ENCODE measurements at places on chromosomes 1 and 21.

GRCh38 chr1:56045062-56045461, 534.3 kb downstream of the PLPP3 start:
- DNase-seq = no peak

- no peak for DNase-seq
Observed at GRCh38 chr1:210691039-210691610, 362.4 kb downstream of the HHAT start.

DNA sequence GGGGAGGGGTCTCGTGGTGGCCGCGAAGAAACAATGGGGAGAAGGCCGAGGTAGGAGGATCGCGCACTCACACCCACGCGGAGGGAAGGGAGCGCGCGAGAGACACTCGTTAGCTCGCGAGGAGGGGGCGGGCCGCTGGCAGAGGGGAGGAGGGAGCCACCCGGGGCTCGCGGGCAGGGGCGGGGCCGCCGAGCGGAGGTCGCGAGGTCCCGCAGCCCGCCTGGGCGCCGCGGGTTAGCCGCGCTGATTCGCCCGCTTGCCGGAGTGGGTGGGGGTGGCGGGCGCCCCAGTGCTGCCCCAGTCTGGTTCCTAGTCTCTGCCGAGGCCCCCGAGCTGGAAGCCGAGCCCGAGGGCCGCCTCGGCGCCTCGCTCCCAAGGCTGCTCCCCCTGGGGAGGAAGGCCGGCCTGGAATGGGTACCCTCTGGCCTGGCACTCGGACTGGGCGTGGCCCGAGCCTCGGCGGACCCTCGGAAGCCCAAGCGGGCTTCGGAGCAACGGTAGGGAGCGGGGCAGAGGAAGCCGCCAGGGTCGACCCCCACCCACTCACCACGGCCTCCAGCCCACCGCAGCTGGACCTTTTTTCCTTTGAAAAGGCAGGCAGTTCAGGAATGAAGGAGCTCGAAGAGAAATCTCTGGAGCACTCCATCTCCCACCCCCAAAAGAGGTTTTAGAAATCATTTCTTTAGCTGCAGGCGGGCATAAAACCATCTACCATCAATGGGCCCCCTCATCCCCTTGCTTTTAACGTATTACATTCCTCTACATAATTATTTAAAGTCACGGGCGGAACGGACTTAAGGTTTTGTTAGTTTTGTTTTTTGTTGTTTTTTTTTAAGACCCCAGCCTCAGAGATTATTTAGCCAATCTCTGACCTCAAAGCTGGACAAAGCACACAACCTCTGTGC, 722 bp upstream of the TUT4 start:
- DNase-seq = peak; percentile 89

- DNase-seq = no peak
Observed at GRCh38 chr1:181122222-181122621, 33.7 kb downstream of the IER5 start.

DNA sequence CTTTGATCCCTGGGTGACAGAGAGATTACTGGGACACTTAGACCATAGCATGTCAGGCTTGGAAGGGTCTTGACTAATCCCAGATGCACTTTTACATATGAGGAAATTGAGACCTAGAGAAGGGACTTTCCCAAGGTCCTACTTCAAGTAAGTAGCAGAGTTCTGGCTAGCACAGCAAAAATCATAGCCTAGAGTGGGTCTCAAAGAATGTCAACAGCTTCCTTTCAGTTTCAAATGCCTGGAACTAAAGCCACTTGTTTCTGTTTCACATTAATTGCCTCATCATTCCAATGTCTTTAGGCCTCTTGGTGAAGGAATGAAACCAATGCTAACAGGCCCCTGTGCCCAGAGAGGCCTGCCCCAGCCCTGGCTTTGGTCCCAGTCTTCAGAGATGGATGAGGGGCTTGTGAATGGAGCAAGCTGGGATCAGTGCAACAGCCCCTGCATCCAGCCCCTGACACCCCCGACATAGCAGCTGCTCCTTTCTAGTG, 26.6 kb downstream of the ATF3 start:
- peak; percentile 39 for DNase-seq

- DNase-seq = peak; percentile 18
Observed at GRCh38 chr1:160993544-160994193, 27.3 kb downstream of the F11R start.

DNA sequence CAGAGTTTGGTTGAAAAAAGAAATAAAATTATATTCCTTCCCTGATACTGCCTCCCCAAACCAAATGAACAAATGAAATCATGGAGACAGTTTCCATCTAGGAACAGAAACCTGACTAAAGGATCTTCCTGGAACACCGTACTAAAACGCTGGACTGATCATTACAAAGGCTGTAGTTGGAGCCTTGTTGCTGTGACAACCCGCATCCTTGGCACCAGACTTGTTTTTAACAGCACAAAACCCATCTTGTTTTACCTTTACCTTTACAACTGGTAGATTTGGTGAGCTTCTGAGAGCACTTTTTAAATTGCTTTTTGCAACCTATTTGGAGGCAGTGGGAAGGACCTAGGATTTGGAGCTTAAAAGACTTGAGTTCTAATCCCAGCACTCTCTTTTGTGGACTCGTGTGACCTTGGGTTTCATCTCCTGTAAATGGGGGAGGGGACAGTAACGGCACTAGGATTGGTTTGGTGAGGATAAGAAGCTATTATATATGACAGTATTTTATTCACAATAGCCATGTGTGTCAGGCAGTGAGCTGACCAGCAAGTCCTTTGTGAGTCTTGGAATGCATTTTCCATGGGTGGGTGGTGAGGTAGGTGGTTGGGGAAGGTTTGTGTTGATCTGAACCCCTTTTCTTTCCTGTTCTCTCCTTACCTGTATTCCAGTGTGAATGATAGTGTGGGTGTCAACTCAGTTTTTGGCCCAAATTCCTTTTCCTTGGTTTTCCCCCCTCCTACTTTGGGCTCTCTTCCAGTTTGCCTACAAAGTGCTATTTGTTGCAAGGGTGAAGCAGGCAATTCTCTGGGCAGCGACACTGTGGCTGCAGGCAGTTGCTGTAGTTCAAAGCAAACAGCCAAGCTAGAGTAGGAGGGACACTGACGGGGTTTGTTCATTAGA, 12.6 kb downstream of the LRRC8D start:
- no peak for DNase-seq

- DNase-seq = no peak
Observed at GRCh38 chr1:78641558-78641957, 8.1 kb upstream of the IFI44 start.

DNA sequence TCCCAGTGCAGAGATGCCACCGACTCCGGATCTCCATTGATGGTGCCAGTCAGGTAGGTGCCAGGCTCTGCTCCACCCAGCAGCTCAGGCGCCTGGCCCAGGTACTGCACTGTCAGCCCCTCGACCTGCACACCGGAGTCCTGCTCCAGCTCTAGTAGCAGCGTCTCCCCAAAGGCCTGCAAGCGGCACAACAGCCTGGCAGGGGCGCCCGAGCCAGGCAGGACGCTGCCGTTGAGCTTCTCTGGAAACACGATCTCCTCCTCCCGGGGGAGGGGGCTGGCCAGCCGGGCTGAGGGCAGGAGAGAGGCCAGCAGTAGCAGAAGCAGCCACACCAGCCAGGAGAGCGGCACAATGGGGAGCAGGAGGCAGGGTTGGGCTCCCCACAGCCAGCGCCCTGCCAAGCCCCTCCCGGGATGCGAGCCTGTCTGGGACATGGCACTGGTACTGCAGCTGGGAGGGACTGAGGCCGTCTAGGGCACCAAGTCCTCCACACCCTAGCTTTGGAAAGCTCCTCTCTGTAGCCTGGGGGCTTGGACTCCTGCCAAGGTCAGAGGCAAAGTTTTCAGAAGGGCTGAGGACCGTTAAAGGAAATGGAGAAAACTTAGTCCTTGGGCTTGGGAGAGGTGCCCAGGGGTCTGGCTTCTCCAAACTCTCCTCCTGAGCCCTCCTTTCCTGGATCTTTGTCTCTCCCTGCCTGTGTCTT, 509 bp downstream of the ADAMTS4 start:
- no peak for DNase-seq

DNA sequence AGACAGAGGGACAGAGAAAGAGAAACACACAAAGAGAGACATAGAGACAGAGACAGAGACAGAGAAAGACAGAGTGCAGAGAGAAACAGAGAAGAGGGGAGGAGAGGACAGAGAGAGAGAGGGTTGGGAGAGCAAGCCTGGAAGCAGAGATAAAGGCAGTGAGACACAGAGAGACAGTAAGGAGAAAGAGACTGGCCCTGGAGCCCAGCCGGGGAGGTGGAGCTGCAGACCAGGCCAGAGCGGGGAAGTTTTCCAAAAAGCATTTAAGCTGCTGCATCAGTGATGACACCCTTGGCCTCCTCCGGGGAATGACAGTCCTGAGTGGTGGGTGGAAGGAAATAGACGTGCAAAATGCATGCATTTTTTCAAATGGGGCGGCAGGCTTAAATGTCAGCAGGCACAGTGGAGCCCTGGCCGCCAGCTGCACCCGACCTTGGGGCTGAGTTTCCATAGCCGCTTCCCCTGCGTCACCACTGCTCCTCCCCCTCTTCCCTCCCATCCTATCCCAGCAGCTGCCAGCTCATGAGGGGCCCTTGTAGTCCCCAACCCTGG, 95.4 kb upstream of the KLHDC7A start:
- DNase-seq = no peak

DNA sequence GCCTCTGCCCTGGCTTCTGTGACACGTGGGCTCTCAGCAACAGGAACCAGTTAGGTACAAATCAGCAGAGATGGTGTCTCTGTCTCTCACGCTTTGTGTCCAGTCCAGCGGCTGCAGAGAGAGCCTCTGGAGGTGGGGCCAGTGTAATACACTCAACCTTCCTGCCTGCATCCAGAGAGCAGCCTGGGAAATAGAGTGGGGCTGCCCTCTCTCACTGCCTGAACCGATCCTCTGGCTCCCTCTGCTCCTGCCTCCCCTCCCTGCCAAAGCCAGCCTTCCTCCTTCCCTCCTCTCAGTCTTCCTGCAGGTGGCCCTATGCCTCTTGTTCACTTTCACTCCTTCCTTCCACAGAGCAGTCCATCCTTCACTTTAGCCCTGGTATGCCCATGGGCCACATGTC, at the start of gene ZNF648:
ZNF648 (minus strand) TSS at position 119 of the 400 bp plus-strand sequence. CDS start 3,702 bp downstream, outside the sequence.
- DNase-seq = no peak

- DNase-seq = no peak
Observed at GRCh38 chr1:102105931-102106550, 109.3 kb upstream of the OLFM3 start.

DNA sequence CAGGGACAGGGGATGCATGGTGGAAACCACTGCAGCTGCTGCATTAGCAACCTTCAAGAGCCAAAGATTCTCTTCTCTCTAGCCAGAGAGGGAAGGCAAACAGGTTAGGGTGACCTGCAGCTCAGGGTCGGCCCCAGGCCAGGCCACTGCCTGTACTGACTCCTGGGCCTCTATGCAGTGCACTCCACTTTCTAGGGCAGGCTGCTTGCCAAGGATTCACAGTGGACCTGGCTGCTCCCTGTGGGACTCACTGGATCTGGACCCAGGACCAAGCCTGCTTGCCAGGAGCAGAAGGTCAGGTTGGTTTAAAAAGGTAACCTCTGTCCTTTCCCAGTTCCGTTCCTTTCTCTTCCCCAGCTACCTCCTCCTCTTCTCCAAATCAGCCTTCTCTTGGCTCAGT, 52.4 kb downstream of the HIVEP3 start:
- DNase-seq = no peak

DNA sequence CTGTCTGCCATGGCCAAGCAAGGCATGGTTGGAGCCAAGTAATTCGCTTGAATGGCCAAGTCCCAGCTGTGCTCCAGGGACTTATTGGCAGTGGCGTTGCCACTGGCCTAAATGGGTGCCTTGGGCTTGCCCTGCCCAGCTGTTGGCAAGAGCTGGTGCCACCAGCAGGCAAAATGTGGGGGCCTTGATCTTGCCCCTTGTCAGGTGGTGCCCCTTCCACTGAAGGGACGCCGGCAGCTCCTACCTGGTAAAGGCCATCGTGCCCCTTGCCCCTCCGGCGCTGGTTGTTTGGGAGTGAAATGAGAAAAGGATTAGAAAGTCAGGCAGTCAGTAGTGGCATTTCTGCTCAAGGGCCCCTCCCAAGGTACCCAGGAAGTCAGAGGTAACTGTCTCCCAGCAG, 85.5 kb downstream of the CD247 start:
- DNase-seq = no peak

GRCh38 chr1:61092642-61093041, 10.3 kb downstream of the NFIA start:
- no peak for DNase-seq

DNA sequence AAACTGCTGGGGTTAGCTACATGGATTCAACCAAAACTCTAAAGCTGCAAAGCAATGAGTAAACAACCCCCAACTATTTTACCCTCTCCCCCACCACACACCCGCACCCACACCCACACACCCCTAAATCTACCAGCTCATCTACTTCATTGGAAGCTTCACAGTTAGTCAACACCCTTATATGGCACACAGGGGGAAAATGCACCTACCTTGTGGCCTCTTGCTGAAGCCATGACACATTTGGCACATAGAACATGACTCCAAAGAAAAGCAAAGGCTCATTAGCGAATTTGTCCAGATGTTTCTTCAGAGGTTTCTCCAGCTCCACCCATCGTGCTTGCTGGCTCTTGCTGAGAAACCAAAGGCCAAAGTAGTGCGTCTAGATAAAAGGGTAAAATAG, 99.8 kb downstream of the PTPN14 start:
- DNase-seq = peak; percentile 36

DNA sequence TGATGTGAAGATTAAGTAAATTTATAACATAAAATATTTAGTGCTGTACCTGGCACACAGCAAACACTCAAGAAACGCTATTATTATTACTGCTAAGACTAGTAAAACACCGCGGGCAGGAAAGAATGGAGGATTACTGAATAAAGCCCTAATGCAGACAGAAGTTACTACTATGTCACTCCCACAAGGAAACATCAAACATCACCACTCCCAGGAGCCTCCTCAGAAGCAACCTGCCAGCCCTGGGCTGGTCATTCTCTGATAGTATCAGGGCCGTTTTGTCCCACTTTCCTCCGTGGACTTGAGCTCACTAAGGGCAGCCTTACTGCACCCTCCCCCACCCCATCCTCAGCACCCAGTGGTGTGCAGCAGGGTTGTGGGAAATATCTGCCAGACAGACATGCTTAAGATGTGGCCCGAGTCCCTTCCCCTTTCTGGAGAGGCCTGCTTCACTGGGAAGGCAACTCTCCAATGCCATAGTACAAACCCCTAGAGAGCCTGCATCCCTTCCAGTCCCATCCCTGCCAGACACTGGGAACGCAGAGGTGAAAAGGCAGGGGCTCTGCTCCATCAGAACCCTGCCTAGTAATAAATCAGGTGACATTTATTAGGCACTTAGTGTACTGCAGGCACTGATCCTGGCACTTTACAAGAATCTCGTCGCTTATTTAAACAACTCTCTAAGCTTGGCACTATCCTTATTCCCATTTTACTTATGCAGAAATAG, 41.7 kb upstream of the ECE1 start:
- no peak for DNase-seq

- DNase-seq = no peak
Observed at GRCh38 chr1:115677182-115677555, 35.4 kb downstream of the VANGL1 start.

Data from activated CD4-positive, alpha-beta T cell treated with anti-CD3 and anti-CD28 coated beads, Interleukin-10, Interleukin-2, amounts not matched to agents 100 ng/mL and 50 ng/mL, durations not matched to agents 16 hours and 8 hours (primary cell).